GM06990 (cell line): ENCODE measurements at places on chromosomes 3 and 15.

- no peak for DNase-seq
These were observed 84.6 kb downstream of the SLCO3A1 start for GRCh38 chr15:91938136-91938535.

GRCh38 chr15:101038327-101039003, 119.3 kb downstream of the LRRK1 start:
- DNase-seq = no peak

DNA sequence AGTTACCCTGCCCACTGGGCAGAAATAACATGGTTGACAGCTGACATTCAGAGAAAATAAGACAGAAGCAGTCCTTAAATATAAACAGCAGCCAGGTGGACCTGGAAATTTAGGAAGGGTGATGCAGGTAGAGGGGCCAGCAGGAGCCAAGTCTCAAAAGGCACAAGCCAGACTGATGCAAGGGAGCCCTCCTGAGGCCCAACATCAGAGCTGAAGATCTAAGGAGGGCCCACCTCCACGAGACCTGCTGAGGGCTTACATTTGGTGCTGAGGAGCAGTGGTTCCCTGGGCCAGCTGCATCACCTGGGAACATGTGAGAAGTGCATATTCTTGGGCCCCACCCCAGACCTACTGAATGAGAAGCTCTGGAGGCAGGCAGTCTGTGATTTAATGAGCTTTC, 105.5 kb upstream of the TRIM42 start:
- no peak for DNase-seq

GRCh38 chr15:26805470-26805869, 32.6 kb upstream of the GABRB3 start:
- DNase-seq = no peak

DNA sequence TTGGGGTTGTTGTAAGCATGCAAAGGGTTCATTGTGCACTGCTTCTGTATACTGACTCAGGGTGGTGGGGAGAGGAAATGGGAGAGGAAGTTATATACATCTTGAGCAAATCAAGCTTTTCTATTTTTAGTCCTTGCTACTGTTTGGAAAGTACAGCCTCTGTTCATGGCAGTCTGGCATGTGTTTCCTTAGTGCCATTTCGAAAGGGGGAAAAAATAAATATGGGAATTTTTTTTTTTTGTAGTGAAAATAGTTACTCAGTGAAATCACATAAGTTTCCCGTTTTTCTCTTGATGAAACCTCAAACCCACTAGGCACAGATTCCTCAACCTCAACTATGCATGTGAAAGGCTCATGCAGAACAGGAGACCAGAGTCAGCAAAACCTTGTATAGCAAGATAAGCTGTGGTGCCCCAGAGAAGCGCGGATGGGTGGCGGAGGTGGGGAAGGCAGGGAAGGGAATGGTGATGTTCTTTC, 353.3 kb downstream of the LPP start:
- DNase-seq = no peak
